ENCODE measurements at places on chromosomes 3 and 15.

GRCh38 chr3:130758624-130759369, 12.2 kb upstream of the PIK3R4 start:
- no peak for DNase-seq

- no peak for DNase-seq
These were observed 86.4 kb downstream of the PCCB start for GRCh38 chr3:136336329-136337100.

DNA sequence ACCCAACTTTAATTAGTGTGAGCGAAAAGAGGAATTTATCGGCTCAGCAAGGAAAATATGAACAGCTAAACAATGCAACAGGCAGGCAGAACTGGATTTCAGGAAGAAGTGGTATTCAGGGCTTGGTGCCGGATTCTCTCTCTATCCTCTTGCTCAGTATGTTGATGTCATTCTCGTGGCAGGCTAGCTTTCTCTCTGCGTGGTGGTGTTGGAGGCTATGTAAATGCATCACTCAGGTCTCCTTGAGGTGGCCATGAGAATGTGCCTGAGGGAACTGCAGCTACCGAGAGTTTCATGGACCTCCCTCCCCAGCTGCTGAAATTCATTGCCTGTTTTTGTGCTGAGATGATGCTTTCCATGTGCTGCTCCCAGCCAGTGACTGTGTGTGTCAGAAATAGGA, 18.3 kb upstream of the SYN2 start:
- DNase-seq = no peak

DNA sequence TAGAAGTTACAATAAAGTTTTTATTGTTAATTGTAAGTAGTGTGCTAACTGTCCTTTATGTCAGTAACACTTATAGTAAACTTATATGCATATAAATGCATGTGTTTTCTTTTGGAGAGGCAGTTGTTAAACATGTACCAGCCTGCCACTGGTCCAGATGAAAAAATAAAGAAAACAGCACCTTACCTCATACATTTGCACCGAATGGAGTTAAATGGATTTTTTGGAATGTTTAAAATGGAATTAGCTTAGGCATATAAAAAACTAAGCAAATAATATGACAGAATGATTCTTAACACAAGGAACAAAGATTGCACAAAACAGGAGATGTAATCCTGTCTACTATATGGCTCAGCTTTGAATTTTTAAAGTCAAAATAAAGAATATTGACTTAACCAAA, 50.2 kb upstream of the ALDH1A3 start:
- no peak for DNase-seq

DNA sequence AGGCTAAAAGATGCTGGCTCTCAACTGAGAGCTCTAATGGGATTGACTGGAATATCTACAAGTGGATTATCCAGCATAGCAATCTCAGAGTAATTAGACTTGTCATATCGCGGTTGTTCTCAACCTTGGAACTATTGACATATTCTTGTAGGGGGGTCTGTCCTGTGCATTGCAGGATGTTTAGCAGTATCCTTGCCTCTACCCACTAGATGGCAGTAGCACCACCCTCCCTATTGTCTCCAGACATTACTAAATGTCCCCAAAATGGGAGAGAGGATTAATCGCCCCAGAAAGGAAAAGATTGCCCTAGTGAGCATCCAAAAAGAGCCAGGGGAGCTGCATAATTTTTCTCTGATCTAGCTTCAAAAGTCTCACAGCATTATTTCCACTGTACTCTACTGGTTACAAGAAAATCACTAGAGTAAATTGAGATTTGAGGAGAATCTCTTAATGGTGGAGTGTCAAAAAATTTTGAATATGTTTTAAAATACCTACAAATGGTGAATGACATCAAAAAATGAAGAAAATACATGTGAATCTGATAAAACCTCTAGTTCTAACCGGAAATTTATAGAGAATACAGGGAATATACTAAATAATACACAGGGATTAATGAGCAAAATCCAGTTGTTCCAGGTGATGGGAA, 388.2 kb upstream of the AGTR1 start:
- peak; percentile 25 for DNase-seq

GRCh38 chr3:187922704-187923416, 177.6 kb upstream of the BCL6 start:
- DNase-seq = no peak

DNA sequence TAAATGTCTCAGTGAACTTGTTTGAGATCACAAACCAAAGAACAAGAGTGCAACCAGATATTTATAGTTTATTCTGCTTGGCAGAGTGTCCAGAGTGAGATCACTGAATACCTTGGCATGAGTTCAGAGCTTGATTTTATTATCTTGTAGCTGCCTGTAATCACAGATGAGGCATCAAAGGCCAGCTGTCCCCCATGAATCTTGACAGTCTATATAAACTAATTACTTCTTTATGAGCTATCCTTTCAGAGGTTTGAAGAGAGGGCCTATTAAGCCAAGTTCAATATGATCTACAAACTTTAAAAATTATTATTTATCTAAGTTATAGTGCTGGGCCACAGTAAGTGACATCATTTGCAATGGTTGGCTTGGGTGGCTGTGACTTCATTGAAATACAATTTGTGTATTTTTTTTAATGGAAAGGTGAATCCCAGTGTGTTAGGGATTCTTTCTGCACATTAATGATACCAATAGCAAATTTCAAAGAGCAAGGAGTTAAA, 251.5 kb downstream of the CLSTN2 start:
- no peak for DNase-seq

DNA sequence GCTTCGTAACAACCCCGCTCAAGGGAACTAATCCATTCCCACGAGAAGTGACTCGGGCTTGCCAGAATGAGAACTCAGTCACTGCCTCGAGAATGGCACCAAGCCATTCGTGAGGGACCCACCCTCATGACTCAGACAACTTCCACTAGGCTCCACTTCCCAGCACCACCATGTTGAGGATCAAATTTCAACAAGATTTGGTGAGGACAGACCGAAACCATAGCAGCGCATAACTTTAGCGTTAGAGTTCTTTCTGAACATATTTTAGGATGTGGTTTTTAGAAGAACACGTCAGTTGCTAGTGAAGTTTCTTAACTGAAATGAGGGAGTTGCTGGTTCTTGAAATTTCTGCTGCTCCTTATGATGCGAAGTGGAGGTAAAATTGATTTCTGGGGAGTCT, 13.5 kb downstream of the PTPRG start:
- no peak for DNase-seq

- no peak for DNase-seq
These were observed 31.7 kb upstream of the MNS1 start for GRCh38 chr15:56496635-56497034.

GRCh38 chr3:106566277-106566676, 697.5 kb upstream of the CBLB start:
- DNase-seq = no peak

DNA sequence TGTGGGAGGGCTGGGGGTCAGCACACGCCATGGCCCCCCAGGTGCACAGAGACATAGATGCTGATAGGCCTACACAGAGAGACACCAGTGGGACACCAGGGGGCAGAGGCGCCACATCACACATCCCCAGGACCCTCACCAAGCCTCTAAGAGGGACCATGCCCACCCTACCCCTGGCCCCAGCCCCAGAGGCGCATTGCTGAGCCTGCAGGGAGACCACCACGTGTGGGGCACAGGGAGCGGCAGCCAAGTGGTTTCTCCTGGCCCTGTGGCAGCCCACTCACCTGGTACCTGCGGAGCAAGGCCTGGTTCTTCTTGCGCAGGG, 1.2 kb downstream of the CCDC9B start:
- DNase-seq = no peak

GRCh38 chr3:132368515-132368914, 48.8 kb upstream of the DNAJC13 start:
- no peak for DNase-seq

DNA sequence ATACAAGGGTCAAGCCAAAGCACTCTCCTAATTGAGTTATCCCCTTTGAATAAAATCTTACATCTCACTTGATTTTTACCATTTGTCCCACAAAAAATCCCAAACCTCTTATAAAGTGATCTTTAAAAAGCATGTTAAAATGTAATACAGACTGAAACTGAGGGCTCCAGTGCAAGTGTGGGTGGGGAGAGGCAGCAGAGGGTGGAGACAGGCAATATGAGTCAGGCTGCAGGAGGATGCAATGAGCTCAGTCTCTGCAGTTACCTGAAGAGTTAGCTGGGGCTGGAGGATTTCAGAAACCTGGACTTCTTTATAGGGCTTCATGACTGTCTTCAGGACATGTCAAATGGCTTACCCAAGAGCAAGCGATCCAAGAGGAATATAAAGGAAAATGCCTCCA, 14.2 kb upstream of the COLQ start:
- peak; percentile 32 for DNase-seq

Data from NK-92 treated with Interleukin-12 subunit alpha and Interleukin-12 subunit beta, amount 100 ng/mL, for 24 hours (cell line).